MCF 10A (cell line): ENCODE measurements at places on chromosomes 1 and 21. TPM values are rescaled to one million over a fixed set of nuclear protein-coding genes. Genes with fewer than 3 reads are reported as not detected.

ATXN7L2 gene
- 3.8 and 7.3 TPM in 2 replicates for total RNA-seq

SIK1 gene
- total RNA-seq: 77.1 and 86.9 TPM in 2 replicates

PKNOX1 gene
- total RNA-seq: 13.4 and 15.0 TPM in 2 replicates

IL20 gene
- total RNA-seq: not detected in 2 replicates

DMBX1 gene
- not detected in 2 replicates for total RNA-seq

NCMAP gene
- total RNA-seq: not detected in 2 replicates

CR2 gene
- total RNA-seq: not detected in 2 replicates
